DMS53 (cell line): ENCODE measurements at places on chromosomes 7 and 10.

- peak; percentile 54 for DNase-seq
These were observed 114.0 kb downstream of the WDFY4 start for GRCh38 chr10:48798481-48799254.

DNA sequence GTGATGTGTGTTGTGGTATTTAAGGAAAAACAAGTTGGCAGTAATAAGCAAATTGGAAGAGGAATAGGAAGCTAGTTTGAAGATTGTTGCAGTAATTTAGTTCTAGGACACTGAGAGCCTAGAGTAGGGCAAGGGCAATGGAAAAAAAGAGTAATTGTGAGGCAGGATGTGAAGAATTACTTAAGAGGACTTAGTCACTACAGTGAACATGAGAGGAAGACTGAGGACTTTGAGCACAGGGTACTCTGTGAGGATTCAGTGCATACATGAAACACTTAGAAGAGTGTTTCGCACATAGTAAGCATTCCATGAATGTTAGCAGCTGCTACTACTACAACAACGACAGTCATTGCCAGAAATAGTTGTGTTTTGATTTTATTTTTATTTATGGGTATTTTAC lies 30.9 kb upstream of the DKK1 start:
- DNase-seq, result no peak

GRCh38 chr10:28444031-28444430 lies 88.9 kb upstream of the WAC start:
- DNase-seq, result no peak

DNA sequence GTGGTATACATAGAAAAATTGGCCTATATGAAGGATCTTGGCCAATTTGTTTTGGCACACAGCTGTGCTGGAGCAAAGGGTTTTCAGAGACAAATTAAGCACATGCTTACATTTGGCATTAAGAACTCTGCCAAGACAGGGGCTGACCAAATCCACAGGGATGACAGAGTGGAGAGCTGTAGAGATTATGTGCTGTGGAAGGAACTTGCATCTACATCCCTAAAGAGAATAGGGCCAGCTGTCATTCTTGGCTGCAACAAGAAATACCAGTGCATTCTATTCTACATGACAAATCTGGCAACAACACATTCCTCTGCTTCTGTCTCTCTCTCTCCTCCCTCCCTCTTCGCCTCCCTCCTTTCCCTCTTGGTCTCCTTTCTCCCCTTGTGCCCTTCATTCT lies 75.6 kb downstream of the POM121L12 start:
- no peak for DNase-seq

- DNase-seq, result no peak
These were observed 88.0 kb upstream of the INSIG1 start for GRCh38 chr7:155209478-155210319.

- no peak for DNase-seq
These were observed 167.0 kb downstream of the ARID5B start for GRCh38 chr10:62068464-62068863.

- DNase-seq, result no peak
These were observed 223.7 kb downstream of the MTERF1 start for GRCh38 chr7:91656541-91657482.

- DNase-seq, result peak; percentile 51
These were observed 567.8 kb downstream of the IPMK start for GRCh38 chr10:57699944-57700343.
